HEK293T (cell line): ENCODE measurements at places on chromosomes 7 and 10.

- no peak for DNase-seq
Measured at GRCh38 chr10:122990278-122990677, 10.1 kb downstream of the PSTK start.

GRCh38 chr10:7547829-7548228 lies 118.9 kb downstream of the ITIH5 start:
- no peak for DNase-seq

- no peak for DNase-seq
Measured at GRCh38 chr7:143467724-143468123, 9.9 kb upstream of the TAS2R41 start.

DNA sequence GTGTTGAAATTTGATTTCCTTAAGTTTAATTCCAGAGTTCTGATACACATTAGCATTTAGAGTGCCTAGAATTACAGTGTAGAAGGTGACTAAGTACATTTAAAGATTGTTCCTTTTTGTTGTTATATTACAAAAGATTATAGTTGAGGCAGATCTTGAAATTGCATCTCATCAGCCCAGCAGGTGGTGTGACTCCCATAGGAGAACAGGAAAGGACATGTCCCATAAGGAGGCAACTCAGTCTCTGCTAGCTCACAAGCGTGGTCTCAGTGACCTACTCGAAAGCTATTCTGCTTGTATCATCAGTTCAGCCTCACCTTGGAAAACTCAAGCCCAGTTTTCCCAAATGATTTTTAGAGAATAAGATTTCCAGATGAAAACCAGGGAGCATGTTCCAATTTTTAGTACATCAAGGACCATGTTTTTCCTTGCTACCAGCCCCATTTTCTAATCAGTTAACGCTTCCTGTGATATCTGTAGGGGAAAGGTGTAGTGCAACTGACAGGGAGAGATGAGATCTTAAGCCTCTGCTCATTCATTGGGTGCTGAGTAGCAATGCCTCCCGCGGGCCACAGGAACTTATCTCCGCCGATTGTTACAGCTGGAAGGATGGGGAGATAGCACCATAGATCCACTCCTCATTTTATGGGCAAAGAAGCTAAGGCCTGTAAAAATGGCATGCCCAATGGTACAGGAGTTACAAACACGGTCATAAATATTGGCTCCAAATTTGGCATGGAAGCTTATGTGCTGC lies 1.1 kb upstream of the GNAI1 start:
- no peak for DNase-seq

DNA sequence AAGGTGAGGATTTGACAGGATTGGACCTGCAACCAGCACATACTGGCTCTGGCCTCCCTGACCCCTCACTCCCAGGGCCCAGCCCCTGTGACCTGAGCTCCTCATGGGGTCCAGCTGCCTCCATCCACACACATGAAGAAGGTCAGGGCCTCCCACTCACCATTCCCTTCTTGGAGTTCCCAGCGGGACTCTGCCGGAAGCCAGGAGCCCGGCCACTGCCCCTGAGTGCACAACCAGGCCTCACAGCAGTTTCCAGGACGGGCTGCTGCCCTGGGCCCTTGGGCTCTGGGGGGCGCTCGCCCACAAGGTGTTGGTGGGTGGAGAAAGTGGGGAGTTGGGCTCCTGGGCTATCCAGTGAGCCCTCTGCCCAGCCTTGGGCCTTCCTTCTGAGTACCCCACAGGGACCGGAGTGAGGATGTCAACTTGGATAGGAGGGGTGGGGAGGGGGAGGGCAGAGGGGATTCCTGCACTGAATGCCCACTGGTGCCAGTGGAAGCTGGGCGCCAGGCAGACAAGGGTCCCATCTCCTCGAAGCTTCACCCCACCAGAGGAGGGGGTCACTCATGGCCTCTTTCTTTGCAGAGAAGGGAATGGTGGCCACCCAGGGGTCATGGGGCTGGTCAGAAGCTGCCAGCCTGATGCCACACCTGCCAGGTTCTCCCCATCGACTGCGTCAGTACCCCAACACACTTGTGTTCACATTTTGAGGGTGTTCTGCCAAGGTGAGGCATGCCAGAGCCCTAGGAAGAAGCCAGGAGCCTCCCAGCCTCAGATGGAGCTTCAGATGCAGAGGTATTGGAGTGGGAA lies 115.3 kb downstream of the PTPN20 start:
- DNase-seq, result no peak

DNA sequence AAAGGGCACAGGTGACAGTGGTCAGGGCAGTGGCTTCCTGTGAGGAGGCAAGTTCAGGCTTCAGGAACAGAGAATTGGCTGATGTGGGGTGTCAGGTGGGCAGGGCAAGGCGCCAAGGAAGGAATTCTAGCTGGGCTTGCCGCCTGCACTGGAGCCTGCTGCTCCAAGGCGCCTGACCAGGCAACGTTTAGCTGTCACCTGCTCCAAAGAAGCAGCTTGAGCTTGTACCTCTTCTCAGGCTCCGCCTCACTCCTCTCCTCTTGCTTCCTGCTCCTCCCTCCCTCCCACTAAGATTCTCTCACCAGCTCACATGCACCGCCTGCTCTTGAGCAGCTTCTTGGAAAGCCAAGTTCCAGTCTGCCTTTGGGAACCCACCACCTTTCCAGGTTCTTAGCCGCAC lies 187.4 kb upstream of the GRB10 start:
- DNase-seq, result no peak

DNA sequence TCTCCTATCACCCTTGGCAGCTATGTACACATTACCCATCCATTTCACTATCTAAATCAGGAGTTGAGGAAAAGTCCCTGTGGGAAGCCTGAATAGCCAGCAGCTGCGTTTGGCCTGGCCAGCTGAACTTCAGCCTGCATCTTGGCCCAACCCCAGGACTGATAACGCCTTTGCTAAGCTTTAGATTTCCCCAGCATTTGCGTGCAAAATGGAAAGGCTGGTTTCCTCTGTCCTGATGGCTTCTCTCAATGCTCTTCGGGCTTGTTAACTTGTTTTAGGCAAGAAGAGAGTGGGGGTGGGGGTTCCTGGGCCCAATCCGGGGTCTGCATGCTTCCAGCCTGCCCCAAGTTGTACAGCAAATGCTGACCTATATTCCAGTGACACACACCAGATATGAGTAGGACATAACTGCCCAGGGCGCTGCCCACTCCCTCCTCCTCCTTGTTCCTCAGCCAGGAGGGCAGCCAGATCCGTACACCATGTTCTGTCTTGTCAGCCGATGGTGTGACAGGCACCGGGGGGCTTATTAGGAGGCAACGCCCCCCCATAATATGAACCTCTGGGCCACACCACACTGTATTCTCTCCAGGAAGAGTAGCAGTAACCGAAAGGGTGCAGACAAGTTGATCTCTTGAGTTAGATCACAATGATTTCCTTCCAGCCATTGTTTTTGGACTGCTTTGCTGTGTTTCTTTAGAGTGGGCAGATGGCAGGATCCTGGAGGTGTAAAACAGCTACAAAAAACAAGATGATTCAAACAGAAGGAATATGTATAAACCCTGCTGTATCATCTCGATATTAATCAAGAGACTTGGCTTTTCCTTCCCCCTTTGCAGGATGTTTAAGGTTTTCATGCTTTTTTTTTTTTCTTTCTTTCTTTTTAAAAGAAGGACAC lies 339.0 kb downstream of the RNLS start:
- no peak for DNase-seq

- DNase-seq, result no peak
Measured at GRCh38 chr7:4265676-4266075, 416.4 kb upstream of the FOXK1 start.

GRCh38 chr7:116802746-116803152 lies 59.6 kb upstream of the CAPZA2 start:
- DNase-seq, result peak; percentile 43

DNA sequence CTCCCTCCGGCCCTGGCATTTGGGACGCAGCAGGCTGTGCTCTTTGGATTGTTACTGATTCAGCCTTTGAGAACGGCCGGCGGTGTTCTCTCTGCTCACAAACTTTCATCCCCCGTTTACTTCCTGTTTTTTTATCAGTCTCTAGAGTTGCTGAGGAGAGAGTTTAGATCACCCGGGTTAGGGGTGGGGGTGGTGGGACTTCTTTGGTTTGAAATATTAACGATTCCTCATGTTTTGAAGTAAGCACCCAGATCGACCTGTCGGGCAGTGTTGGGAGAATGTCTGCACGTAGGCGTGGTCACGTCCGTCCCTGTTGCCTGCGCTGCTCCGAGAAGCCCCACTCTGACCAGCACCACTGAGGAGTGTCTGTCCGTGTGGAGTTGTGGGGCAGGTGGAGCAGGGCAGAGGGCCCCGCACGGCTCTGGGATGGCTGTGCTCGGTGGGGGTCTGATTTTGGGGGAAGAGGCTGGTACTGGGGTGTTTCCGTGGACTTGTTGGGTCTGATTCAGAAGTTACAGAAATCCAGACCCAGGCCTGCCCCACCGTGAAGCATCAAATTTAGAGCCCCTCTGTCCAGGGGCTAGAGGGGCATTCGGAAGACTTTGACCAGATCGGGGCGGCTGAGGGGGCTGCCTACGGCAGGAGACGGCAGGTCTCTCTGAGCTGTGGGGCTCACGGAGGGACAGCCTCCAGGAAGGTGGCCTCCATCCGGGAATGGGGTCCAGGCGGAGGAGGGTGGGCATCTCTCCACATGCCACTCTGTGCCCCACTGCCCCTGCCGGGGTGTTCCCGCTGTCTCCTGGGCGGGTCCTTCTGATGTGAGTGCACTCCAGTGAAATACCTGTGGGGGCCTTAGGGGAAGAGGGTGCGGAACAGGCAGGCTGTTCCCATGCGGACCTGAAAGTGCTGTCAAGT lies 7.4 kb downstream of the INPP5A start:
- no peak for DNase-seq

DNA sequence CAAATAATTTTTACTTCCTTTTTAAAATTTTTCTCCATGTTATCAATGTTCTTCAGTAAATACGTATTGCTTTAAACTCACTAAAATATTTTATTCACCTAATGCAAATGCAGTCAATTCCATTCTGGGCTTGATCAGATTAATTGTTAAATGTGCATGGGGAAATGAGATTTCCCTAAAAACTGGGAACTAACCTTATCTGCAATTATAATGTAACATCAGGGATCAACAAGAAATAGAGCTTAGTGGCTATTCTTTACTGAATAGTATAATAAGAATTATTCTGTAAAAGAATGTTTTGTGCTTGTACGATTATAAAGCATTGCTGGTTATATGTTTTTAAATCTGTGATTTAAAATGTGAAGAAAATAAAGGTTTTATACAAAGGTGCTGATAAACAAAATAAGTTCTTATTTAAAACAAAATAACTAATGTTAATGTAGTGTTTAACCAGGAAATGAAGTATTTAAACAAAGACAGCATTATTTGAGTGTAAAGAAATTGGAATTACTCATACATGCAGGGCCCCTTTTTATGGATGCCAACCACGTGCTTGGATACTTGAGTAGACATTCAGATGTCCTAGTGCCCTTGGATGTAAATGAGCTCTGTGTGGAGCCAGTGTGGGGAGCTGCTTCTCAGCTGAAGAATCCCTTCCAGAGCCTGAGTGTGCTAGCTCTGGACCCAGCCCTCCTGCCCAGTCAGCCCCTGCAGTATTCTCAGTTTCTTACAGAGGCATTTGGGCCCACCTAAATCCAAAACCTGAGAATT lies 84.2 kb downstream of the REEP3 start:
- no peak for DNase-seq

GRCh38 chr7:44547536-44548231 lies 6.6 kb upstream of the NPC1L1 start:
- DNase-seq, result no peak

GRCh38 chr7:16688249-16688648 lies 42.3 kb downstream of the BZW2 start:
- peak; percentile 7 for DNase-seq

DNA sequence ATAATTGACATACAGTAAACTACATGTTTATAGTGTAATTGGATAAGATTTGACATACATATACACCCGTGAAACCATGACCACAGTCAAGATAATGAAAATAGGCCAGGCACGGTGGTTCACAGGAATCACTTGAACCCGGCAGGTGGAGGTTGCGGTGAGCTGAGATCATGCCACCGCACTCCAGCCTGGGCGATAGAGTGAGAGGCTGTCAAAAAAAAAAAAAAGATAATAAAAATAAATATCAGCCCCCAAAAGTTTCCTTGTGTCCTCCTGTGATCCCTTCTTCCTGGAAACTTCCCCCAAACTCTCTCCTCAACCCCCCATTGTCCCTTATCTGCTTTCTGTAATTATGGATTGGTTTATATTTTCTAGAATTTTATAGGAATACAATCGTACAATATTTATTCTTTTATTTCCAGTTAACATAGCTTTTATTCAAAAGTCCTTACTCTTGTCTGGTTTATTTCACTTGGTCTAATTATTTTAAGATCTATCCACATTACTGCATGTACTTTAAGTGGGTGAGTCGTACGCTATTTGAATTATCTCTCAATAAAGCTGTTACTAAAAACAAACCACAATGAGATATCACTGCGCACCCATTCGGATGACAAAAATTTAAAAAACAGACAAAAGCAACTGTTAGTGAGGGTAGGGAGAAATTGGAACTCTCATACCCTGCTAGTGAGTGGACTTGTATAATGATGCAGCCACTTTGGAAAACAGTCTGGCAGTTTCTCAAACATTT lies 30.1 kb upstream of the TNPO3 start:
- no peak for DNase-seq

DNA sequence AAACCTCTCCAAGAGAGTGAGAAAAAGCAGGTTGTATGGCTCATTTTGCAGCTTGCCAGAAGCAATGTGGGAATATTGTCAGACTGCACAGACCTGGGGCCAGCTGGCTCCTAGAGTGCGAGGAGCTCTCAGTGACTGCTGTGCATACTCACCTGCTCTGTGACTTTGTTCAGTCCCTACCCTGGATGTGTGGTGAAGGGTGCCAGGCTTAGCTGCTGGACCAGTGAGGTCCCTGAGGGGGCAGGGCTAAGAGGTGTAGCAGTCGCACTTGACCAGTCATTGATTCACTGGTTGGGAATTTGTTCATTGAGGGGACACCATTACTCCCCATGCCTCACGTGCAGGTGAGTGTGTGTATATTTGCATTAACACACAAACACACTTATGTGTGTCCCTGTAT lies 60.1 kb downstream of the IKZF1 start:
- no peak for DNase-seq

GRCh38 chr7:24690251-24690650 lies 67.0 kb downstream of the GSDME start:
- no peak for DNase-seq

DNA sequence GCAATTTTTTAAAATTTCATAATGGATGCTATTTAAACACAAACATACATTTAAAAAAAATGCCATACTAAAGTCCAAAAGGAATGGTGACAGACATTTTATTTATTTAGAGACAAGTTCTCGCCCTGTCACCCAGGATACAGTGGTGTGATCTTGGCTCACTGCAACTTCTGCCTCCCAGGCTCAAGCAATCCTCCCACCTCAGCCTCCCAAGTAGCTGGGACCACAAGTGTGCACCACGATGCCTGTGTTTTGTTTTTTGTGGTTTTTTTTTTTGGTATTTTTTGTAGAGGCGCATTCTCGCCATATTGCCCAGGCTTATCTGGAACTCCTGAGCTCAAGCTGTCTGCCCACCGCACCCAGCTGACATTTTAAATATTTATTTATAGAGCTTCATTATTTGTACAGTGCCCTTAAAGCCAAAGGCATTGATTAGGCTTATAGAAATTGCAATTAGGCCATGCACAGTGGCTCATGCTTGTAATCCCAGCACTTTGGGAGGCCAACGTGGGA lies 703.5 kb downstream of the AUTS2 start:
- DNase-seq, result no peak

GRCh38 chr7:44647981-44648714 lies 41.7 kb downstream of the OGDH start:
- DNase-seq, result no peak

GRCh38 chr10:31479752-31480151 lies 160.7 kb downstream of the ZEB1 start:
- DNase-seq, result no peak
